Stimulated activated CD8-positive, alpha-beta memory T cell treated with anti-CD3 and anti-CD28 coated beads, Interleukin-12 subunit alpha, Interleukin-12 subunit beta, amount 100 ng/mL, for 1 hour (primary cell): ENCODE measurements at places on chromosomes 1 and 21.

- no peak for DNase-seq
Observed at GRCh38 chr1:20446796-20447195, 39.2 kb downstream of the CAMK2N1 start.

DNA sequence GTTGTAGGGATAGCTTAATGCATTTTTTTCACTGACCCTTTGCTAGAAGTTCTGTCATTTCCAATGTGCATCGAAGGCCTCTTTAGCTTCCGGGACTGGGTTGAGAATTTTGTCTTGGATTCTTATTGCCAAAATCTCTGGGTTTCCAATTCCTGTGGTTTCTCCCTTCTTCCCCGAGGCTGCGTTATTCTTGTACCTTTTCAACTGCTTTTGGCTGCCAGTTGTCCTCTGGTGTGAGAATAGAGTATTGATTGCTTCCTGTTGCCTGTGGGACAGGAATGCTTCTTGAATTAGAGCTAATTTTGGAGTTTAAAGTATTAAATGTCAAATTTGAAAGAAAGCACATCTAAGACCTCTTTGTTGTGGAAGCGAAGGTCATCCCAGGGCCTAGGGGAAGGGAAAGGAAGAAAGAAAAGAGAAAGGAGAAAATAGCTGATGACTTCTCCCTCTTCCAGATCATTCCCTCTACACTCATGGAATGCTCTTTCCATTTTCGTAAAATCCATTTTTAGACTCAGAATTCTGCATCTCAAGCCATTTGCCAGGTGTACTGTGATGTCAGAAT is 21.1 kb downstream of the HUNK start:
- no peak for DNase-seq

GRCh38 chr1:246113555-246114095 is 393.5 kb downstream of the SMYD3 start:
- no peak for DNase-seq

DNA sequence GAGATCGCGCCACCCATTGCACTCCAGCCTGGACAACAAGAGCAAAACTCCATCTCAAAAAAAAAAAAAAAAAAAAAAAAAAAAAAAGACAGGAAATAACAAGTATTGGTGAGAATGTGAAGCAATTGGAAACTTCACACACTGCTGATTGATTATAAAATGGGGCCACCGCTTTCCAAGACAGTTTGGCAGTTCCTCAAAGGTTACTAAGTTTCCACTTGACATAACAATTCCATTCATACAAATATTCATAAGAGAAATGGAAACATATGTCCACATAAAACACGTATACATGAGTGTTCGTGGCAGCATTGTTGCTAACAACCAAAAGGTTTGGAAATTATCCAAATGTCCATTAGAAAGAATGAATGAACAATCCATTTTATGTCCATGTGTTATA is 26.3 kb downstream of the USP24 start:
- DNase-seq, result no peak

DNA sequence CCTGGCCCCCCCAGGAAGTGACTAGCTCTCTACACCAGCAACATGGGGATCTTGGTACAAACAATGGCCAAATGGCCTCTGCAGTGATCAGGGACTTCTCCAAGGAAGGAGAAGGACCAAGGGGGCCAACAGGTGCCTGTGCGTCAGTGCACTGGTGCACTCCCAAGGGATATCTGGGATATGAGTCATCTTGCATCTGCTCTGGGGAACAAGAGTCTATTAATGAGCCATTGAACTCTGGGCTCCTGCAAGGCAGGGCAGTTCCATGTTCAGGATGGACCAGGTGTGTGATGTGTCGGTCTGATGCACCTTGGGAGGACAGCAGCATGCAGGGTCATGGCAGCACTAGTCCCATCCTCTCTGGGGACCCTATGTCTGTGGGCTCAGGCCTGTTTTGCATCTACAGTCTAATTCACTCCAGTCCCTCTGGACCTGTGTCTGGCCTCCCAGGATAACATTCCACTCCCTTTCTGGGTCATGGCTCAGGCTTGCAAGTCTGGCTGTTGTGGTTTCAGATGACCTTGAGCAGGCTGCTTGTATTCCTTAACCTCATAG is 125.3 kb downstream of the TRABD2B start:
- DNase-seq, result no peak

DNA sequence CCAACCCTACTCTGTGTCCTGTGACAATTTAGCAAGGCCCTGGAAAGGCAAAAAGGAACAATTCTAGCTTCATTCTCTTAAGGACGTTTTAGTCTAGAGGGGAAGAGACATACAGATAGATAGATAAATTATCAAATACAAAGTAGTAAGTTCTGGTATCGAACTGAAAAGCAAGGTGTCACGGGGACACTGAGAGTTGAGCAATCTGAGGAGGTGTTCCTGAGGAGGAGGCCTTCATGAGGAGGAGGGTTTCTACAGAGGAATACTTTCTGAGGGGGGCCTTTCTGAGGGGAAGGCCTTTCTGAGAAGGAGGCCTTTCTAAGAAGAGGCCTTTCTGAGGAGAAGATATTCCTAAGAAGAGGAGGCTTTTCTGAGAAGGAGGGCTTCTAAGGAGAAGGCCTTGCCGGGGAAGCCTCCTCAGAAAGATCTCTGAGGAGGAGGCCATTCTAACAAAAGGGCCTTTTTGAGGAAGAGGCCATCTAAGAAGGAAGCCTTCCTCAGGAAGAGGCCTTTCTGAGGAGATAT is 155.9 kb upstream of the COA6 start:
- DNase-seq, result no peak

- no peak for DNase-seq
Observed at GRCh38 chr1:31671561-31672201, 27.0 kb upstream of the PEF1 start.

DNA sequence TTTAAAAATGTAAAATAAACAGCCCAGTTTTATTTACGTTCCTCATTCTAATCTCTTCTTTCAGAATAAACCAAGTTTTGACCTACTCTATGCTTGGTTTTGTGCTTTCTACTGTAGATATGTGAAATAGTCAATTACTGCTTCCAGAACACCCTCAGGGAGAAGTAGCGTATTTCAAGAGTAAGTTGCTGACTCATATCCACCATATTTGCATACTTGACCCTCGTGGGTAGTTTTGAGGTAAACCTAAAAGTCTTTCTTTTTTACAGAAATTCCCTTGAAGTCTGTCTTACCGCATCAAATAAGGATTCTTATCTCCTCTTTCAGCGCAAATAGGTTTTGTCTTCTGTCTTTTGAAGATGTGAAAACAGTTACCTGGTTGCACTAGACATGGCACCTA is 1.4 kb upstream of the OR2L3 start:
- DNase-seq, result no peak

GRCh38 chr21:44531606-44532564 is 8.1 kb downstream of the KRTAP10-1 start:
- no peak for DNase-seq

DNA sequence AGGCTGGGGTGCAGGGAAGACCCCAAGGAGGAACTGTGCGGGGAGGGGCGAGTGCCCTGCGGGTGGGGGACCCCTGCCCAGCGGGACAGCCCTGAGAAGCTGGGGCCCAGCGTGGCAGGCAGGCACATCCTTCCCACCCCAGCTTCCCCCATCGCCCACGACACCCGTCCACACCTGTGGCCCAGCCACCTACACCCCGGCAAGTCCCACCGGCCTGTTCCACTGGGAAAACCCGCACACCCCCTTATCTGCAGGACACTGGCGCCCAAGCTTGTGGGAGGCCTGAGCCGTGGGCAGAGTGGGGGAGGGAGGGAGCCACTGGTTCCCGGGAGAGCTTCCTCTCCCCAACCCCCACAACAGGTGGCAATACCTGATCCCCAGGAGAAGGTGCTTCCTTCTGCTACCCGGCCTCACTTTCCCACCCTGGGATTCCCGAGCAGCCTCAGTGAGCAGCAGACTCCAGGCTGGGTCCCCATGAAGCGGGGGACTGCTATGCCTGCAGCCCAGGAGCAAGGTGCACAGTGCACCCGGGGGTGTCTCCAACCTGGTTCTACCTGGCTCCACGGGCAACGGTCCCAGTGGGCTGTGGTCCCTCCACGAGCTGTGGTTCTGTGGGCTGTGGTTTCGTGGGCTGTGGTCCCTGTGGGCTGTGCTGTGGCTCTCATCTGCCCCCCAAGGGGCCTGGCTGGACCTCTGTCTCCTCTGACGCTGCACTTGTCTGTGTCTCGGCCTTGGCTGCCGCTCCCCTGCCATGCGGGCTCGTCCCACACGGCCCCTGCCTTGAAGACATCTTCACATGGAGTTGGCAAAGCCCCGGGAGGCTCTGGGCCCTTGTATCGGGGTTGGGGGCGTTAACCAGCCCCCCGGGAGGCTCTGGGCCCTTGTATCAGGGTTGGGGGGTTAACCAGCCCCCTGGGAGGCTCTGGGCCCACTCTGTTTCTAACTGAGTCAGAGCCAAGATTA is 37.8 kb upstream of the POFUT2 start:
- no peak for DNase-seq

DNA sequence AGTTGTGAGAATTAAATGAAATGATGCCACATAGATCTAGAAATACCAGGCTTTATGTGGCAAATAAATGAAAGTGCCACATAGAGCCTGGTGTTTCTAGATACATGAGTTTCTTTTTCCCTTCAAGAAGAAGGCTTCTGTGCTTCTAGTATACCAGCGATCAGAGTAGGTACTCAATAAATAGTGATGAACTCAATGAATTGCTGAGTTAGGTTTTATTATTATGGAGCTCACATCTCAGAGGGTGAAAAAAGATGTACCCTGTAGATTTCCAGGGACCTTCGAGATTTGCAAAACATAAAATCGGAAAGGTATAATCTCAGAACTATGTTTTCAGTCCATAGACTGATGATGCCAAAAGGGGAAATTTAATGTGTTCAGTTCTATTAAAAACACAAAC is 2.3 kb upstream of the CLSTN1 start:
- no peak for DNase-seq

DNA sequence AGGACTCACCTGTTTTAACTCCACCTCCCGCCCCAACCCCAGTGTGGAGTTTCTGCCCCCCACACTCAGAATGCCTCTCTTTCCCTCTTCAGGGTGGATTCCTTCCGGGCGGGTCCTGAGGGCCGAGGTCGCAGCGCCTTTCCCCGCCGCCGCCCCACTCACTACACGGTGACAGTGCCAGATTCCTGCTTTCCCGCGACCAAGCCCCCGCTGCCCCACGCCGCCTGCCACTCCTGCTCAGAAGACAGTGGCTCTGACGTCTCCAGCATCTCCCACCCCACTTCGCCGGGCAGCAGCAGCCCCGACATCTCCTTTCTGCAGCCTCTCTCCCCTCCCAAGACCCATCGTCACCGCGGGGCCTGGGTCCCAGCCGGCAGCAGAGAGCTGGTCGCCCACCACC is 16.7 kb downstream of the INAVA start:
- no peak for DNase-seq

DNA sequence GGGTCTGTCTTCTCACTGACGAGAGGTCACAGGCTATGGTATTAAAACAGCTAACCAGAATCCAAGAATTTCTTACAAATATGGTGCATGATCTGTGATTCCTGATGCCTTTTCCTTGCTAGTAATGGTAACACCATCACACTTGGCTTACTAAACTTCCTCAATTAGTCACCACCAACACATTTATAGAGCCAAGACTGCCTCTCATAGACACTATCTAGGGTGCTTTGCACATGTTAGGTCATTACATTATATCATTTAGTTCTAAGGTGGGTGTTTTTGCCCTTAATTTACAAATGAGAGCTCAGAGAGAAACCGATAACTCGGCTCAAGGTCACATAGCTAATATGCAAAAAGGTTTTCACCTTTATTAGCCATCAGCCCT is 8.7 kb downstream of the KIF21B start:
- no peak for DNase-seq

- DNase-seq, result no peak
Observed at GRCh38 chr1:12488666-12489354, 129.2 kb downstream of the DHRS3 start.

GRCh38 chr1:192538407-192539296 is 36.9 kb upstream of the RGS1 start:
- no peak for DNase-seq

- DNase-seq, result no peak
Observed at GRCh38 chr1:182721525-182721924, 37.1 kb upstream of the RGS8 start.

GRCh38 chr1:7436056-7437005 is 334.8 kb upstream of the VAMP3 start:
- no peak for DNase-seq

DNA sequence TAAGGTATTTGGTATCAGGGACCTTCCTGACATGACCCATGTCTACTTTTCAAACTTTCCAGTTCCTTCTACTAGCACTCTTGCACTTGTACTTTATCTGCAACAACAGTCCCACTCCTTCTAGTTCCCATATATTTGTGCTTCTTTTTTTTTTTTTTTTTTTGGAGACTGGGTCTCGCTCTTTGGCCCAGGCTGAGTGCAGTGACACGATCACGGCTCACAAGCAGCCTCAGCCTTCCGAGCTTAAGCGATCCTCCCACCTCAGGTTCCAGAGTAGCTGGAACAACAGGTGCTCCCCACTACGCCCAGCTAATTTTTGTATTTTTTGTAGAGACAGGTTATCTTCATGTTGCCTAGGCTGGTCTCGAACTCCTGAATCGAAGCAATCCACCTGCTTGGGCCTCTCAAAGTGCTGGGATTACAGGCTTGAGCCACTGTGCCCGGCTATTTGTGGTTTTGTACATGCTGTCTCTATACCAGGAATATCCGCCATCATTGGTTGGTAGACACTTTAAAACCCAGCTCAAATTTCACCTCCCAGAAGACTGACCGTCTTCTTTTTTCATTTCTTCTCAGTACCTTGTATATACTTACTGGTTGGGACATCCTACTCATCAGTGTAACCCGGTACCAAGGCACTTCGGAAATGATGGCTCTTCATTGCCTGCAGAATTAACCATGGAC is 1.1 kb downstream of the ZMYM1 start:
- no peak for DNase-seq

GRCh38 chr1:39160703-39161102 is 43.8 kb upstream of the MACF1 start:
- no peak for DNase-seq

GRCh38 chr1:186643614-186644013 is 36.6 kb downstream of the PTGS2 start:
- no peak for DNase-seq

- no peak for DNase-seq
Observed at GRCh38 chr1:235783148-235783776, 83.4 kb downstream of the LYST start.

- DNase-seq, result no peak
Observed at GRCh38 chr1:109134423-109134822, 20.5 kb downstream of the ELAPOR1 start.

- DNase-seq, result no peak
Observed at GRCh38 chr21:39326607-39327307, 13.3 kb upstream of the BRWD1 start.
